ENCODE measurements at places on chromosomes 5 and 9.

DNA sequence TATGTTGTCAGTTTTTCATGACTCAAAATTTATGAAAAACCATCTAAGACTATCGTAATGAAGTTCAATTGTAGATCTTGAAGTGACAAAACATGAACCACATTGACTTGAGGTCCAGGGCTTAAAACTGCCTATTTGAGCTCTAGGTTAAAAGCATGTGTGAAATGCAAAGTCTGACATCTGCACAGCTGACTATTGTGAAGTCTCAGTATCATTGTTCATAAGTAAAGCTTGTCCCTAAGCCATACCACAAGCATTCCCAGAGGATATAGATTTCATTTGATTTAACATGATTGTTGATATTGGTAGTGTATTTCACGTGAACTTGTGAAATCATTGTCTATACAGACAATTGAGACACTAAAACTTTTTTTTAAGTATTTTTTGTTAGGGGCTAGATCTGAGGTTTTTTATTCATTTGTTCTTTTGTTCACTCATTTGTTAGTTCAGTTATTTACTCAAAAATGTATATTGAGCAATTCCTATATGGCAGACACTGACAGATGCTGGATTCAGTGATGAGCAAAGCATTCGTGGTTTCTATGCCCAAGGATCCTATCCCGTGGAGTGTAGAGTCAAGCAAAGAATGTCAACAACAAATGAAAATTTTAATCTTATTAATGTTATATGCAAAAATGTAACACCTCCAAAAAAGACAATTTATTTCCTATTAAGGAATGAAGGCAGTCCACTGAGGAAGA, 485.2 kb downstream of the RAB3C start:
- DNase-seq: no peak

- DNase-seq: no peak
These were observed 63.3 kb upstream of the TAF1L start for GRCh38 chr9:32698706-32699277.

DNA sequence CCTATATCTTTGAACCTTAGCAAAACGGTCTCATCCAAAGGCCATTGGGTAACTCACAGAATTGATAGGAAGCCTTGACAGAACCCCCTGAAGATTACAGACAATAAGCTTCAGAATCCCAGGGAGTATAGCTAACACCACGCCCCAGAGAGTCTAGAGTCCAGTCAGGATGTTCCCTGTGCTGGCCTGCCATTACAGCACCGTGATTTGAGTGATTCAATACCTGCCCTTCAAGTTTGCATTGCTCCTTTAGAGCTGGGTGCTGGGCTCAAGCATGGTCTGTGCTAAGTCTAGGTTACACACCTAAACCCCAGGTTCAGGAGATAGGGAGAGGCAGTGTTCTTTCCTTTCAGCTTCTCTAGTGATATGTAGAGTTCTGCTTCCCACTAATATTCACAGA, 90.5 kb downstream of the RASEF start:
- no peak for DNase-seq

- DNase-seq: no peak
These were observed 93.7 kb downstream of the AK8 start for GRCh38 chr9:132784286-132784830.
